ENCODE measurements at places on chromosomes 2 and 18. TPM values are rescaled to one million over a fixed set of nuclear protein-coding genes. Genes with fewer than 3 reads are reported as not detected.

- DNase-seq: no peak
Observed at GRCh38 chr2:63249161-63249560, 198.5 kb downstream of the OTX1 start.

- no peak for DNase-seq
Observed at GRCh38 chr18:50742952-50743351, 76.9 kb downstream of the MRO start.

The KIDINS220 gene
- total RNA-seq: 53.7 TPM

- no peak for DNase-seq
Observed at GRCh38 chr18:9814431-9814830, 71.3 kb upstream of the TXNDC2 start.

GRCh38 chr2:68282811-68283418, 30.6 kb upstream of the PPP3R1 start:
- no peak for DNase-seq

- no peak for DNase-seq
Observed at GRCh38 chr2:170966648-170967396, 37.8 kb downstream of the GORASP2 start.

- no peak for DNase-seq
Observed at GRCh38 chr2:213834746-213835145, 550.5 kb downstream of the SPAG16 start.
